Activated CD4-positive, CD25-positive, alpha-beta regulatory T cell (primary cell): ENCODE measurements at places on chromosomes 2 and 18.

GRCh38 chr2:155748131-155748530, 584.4 kb downstream of the NR4A2 start:
- no peak for DNase-seq

- no peak for DNase-seq
These were observed 19.6 kb upstream of the RPIA start for GRCh38 chr2:88671786-88672427.

GRCh38 chr2:46985512-46985911, 69.9 kb upstream of the MCFD2 start:
- DNase-seq, result no peak

DNA sequence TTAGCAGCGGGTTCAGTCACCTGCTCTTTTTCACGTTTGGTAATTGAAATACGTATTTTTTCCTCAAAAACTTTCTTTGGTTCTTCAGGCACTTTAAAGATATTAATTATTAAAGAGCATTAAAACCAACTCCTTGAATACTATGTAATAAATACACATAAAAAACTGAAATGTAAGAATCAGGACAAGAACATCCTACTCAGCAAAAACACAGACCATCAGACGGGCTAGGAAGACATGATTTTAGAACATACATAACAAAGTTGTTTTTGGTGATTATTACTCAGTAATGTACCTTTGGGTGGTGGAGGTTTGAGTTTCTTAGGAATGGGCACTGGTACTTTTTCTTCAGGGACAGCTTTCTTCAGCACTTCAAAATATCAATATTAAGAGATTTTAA, 126.1 kb downstream of the TTN start:
- no peak for DNase-seq

- DNase-seq, result no peak
These were observed 1110.6 kb downstream of the TSN start for GRCh38 chr2:122866095-122866494.

GRCh38 chr2:234019896-234020295, 30.6 kb upstream of the SPP2 start:
- DNase-seq, result no peak

GRCh38 chr2:215272918-215273317, 38.9 kb upstream of the ATIC start:
- no peak for DNase-seq

GRCh38 chr18:2143636-2144035, 427.7 kb downstream of the METTL4 start:
- DNase-seq, result no peak

DNA sequence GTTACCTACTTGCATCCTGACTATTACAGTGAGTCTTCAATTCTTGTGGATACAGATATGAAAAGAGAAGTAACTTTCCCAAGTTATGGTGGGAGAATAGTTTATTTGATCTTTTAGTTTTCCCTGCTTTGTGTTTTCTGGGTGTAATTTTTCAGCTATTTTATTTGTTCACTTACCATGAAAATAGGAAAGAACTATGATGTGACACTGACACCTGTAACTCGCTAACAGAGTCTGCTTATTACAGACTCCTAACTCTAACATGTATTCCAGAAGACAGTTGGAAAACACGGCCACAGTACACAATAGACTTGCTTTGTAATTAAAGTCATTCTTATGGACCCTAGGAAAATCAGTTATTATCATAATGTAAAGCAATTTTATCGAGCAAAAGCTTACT, 323.2 kb downstream of the LRRTM1 start:
- DNase-seq, result no peak

GRCh38 chr2:176182671-176183070, 5.8 kb upstream of the HOXD1 start:
- no peak for DNase-seq

- no peak for DNase-seq
These were observed 19.8 kb downstream of the TET3 start for GRCh38 chr2:74004212-74005182.

GRCh38 chr2:26668856-26669750, 23.4 kb upstream of the KCNK3 start:
- DNase-seq, result no peak

DNA sequence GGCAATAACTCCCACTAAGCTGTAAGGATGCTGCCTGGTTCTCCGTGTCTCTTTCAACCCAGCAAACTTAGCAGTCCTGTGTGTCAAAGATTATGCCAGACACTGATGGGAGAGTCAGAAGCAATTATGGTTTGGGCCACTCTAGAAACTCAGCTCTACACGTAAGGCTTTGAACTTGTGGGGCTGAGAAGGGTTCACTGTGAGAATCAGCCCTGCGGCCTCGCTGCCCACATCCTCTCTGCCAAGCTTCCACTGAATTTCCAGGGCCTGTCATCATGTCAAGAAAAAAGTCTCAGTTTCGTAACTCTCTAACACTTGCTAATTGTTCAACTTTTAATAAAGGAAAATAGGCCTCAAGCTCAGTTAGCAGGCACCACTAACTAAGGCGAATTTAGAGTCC, 308.8 kb upstream of the LYPD1 start:
- no peak for DNase-seq

GRCh38 chr2:217555081-217555876, 447.5 kb downstream of the TNS1 start:
- DNase-seq, result no peak

GRCh38 chr2:224359569-224359968, 42.3 kb downstream of the FAM124B start:
- no peak for DNase-seq

GRCh38 chr2:15006667-15007066, 374.1 kb downstream of the LRATD1 start:
- DNase-seq, result no peak

- DNase-seq, result no peak
These were observed 6.4 kb upstream of the NCKAP5 start for GRCh38 chr2:133574620-133575019.

DNA sequence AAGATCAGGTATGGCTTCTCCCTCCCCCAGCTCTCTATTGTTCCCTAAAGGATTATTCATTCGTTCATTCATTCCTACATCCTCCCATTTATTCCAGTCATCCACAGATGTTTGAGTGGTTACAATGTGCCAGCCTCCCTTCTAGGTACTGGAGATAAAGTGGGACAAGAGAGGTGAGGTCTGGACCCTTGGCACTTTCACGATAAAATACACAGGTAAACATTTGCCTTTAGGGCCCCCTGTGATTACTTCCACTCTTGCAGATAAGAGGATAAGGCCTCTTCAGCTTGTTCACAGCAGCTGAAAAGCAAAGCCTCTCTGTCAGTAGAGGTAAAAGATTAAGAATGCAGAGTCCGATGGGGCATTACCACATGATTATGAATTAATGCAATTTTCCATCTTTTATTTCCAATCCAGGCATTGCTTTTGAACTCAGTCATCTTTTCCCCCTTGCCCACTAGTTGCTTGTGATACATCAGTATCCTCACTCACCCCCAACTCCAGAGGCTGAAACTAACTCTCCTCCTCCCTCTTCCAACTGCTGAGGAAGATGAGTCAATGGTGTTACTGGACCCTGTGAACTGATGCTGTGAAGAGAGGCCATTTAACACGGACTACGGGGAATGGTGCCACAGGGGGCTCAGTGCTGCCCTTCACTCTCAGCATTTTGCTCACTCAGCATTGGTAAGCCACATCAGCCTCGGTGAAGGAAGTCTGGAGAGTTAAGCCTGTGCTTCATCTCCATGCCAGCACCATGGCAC, 1.1 kb upstream of the DPP4 start:
- DNase-seq, result no peak

GRCh38 chr2:17877811-17878280, 621 bp upstream of the KCNS3 start:
- DNase-seq, result no peak

GRCh38 chr2:248724-249123, 15.1 kb downstream of the SH3YL1 start:
- DNase-seq, result no peak

GRCh38 chr18:2881840-2882195, 35.0 kb downstream of the EMILIN2 start:
- DNase-seq, result no peak

DNA sequence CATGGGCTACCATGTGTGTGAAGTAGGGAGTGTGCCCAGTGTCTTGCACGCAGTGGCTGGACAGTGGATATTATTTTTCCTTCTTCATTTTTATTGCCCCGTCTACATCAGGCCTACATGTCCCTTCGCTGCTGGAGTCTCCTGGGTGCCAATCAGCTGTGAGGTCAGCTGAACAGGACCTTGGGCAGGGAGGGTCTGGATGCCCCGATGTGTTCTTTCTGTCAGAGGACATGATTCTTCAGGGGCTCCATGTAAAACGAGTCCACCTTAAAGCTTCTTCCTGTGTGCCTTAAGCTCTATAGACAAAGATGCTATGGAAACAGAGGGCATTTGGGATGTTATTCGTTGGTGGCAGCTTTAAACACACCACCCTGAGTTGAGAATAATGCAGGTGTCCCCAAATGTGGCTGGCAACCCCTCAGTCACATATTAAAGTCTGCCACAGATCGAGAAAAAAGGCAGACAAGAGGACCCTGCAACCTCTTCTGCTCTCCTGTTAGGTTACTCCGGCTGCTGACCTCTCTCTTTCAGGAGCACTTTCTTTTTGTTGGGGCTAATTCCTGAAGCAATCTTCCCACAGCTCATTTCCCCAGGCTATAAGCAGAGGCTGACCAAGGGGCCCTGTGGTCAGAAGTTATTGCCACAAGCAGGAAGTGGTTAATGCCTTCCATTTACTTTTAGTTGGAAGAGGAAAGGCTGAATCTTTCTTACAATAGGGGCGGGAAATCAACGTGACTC, 20.0 kb downstream of the GREB1 start:
- DNase-seq, result no peak

GRCh38 chr18:73880387-73880786, 267.2 kb downstream of the FBXO15 start:
- no peak for DNase-seq

- DNase-seq, result no peak
These were observed 352.5 kb upstream of the GULP1 start for GRCh38 chr2:187939180-187939579.

DNA sequence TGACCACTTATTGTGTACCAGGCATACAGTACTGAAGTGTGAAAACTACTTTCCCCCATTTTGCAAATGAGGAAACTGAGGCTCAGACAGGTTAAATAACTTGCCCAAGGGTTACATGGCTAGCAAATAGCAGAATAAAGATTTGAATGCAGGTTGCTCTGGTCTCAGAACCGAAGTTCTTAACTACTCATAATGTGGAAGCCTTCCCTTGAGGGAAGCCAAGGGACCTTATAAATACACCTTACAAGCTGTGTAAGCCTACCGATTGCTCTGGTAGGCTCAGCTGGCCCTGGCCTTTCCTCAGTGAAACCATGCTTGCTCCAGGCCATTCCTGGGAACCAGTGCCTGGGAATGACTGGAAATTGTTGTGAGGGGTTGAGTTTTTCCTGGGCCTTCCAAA, 114.6 kb upstream of the CDCA7 start:
- no peak for DNase-seq

DNA sequence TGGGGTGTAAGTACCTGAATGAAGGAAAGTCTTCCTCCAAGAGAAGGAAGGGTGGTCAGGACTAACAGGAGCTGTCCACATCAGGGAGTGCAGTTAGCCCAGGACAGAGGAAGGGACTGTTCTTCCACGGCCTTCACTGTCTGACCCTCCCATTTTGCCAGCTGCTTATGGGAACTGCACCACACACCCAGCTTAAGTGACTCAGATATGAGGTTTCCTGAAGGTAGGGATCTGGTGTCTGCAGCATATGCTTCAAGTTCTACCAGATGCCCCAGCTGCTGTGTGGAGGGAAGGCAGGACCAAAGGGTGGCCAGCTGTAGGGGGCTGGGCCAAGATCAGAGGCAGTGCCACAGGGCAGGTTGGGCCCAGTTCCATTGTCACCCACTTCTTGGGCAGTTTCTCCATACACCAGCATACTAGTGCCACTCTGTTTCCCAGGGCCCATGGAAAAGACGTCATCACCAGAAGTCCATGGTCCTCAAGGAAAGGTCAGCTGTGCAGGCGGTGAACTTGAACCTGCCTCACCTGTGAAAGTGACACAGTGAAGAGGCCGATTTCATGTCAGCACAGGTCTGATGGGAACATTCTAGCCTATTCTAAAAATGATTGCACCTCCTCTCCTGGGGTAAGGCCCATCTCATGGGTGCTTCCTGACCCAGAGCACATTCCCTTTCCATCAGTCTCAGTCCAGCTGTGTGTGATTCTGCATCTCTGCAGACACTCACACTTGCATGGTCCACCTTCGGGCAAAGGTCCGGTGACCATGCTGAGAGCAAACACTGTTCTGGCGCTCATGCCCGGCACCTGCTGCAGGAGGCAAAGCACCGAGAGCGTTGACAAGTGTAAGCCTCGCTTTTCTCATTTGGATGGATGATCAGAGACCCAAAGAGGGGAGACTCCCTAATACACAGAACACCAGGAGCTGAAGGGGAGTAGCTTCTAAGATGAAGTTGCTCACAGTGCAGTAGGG, 68.0 kb downstream of the ACAA2 start:
- no peak for DNase-seq

- DNase-seq, result no peak
These were observed 71.5 kb downstream of the OSBPL6 start for GRCh38 chr2:178265851-178266250.

DNA sequence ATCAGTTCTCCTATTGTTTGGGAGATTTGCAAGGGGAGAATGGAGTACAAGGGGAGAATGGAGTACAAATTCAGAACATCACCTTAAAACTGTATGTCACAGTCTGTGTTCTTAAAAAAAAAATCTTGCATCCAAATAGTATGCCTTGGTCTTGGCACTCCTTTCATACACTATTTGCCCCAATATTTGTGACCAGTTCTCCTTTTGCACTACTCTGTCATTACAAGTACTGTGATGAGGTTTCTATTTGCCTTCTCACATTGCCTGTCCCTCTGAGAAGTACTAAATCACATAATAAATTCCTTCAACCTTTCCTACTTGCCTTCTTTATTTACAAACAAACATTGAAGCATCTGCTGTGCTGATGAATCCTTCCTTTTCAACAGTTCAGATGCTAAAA, 36.0 kb upstream of the NCK2 start:
- no peak for DNase-seq

- DNase-seq, result no peak
These were observed 70.1 kb downstream of the TSHZ1 start for GRCh38 chr18:75280427-75281280.

DNA sequence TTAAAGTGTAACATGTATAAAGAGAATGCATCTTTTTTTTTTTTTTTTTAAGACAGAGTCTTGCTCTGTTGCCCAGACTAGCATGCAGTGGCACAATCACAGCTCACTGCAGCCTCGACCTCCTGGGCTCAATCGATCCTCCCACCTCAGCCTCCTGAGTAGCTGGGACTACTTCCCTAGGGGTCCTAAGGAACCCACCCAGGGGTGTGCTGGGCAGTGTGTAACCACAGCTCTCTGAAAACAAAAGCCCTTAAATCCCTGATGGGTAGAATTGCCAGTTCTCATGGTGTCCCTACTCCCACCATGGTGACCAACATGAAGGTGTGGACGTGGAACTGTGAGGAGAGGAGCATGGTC, 105.6 kb upstream of the ST3GAL5 start:
- no peak for DNase-seq

DNA sequence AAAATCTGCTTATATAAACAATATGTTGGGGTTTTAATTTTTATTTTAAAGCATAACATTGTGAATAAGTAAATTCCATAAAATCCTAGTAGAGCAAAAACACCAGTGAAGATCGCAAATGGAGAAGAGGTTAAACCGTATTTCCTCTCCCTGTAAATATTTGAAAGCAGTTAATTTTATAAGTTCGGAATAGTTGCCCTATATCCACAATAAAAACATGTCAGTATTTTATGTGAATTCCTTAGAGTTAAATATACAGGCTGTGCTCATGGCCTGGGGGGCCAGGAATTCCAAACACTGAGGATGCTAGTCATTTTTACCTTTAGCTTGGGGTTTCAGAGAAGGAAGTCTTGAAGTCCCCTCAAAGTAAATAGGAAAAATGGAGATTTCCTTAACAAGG, 135.0 kb downstream of the FIGN start:
- no peak for DNase-seq
